ENCODE measurements at places on chromosomes 16 and 17. TPM values are rescaled to one million over a fixed set of nuclear protein-coding genes. Genes with fewer than 3 reads are reported as not detected.
A peak's percentile ranks its signal among the peaks of the same experiment; 100 is the strongest.

GRCh38 chr16:71526111-71526631 lies at the start of gene CHST4:
Gene CHST4, plus strand, starts transcription at chr16:71526426. Its CDS starts 10,252 bp downstream, at chr16:71536678.
- DNase-seq, result no peak

GRCh38 chr17:63496177-63496576 lies 19.3 kb downstream of the ACE start:
- no peak for DNase-seq

- DNase-seq, result peak; percentile 21
Observed at GRCh38 chr17:61157246-61157886, 242.3 kb upstream of the TBX2 start.

GRCh38 chr17:64497565-64498035 lies 746 bp upstream of the POLG2 start:
- DNase-seq, result no peak

- DNase-seq, result no peak
Observed at GRCh38 chr17:40041196-40041595, 13.0 kb downstream of the MED24 start.

GRCh38 chr16:83513008-83513755 lies 294.6 kb upstream of the HSBP1 start:
- peak; percentile 10 for DNase-seq

- peak; percentile 91 for DNase-seq
Observed at GRCh38 chr16:55494994-55495421, 13.9 kb upstream of the LPCAT2 start.

- no peak for DNase-seq
Observed at GRCh38 chr17:7589891-7590691, at the start of gene SOX15. Gene SOX15, minus strand, starts transcription at chr17:7590094. Its CDS starts 418 bp downstream, at chr17:7589676.

Gene FAM171A2
- total RNA-seq, result 7.0 TPM

GRCh38 chr17:40000161-40000560 lies 15.1 kb upstream of the CSF3 start:
- no peak for DNase-seq

GRCh38 chr17:74430385-74430705 lies 1.5 kb upstream of the GPRC5C start:
- DNase-seq, result no peak

DNA sequence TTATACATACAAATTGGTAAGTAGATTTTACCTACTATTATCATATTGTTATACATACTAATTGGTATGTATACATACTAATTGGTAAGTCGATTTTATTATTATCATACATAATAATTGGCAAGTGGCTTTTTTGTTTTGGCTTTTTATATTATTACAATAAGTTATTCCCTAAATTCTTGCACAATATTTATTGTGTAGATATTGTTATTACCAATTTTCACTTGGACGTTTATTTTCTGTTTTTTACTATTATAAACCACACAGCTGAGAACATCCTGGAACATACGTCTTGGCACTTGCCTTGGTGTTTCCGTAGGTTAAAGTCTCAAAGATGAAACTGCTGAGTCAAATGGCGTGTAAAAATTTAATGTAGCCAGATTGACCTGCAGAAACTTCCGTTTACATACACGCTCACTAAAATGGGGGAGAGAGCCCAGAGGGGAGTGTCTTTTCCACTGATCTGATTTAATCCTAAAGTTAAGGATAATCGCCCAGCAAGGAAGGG lies 18.9 kb downstream of the GNGT2 start:
- no peak for DNase-seq

- DNase-seq, result no peak
Observed at GRCh38 chr16:49638673-49639610, 217.0 kb downstream of the ZNF423 start.

GRCh38 chr16:8631373-8631772 lies 9.9 kb downstream of the METTL22 start:
- DNase-seq, result no peak

- peak; percentile 40 for DNase-seq
Observed at GRCh38 chr17:28570716-28571360, 486 bp downstream of the PIGS start.

DNA sequence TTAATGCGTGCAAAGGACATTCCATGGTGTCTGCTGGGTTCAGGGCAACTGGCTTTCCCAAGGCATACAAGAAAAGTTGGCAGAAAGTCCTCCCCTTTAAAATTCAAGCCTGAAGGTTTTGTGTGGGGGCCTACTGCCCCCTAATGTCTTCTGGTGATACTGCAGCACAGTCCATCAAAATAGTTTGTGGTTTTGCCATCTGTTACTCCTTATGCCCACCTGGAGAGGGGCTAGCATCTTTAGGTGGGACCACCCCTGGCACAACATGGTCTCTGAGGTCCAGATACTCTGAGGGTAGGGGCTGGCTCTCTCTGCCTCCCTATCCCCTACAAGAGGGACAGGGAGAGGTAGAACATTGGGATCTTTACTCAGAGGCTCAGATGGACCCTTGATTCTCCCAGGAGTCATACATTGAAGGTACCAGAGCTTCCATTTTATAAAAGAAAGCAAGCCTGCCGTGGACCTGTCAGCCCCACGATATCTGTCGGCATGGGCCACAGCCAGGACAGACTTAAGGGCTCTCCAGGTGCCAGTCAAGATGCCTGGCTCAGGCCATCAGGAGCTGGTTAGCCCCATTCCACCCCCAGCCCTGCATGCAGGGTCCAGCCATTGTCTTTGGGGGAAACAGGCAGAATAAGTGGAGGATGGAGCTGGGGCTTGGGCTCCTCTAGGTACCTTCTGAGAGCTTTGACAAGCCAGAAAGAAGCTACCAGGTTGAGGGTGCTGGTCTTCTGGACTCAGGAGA lies 6.3 kb downstream of the ESRP2 start:
- DNase-seq, result peak; percentile 73

DNA sequence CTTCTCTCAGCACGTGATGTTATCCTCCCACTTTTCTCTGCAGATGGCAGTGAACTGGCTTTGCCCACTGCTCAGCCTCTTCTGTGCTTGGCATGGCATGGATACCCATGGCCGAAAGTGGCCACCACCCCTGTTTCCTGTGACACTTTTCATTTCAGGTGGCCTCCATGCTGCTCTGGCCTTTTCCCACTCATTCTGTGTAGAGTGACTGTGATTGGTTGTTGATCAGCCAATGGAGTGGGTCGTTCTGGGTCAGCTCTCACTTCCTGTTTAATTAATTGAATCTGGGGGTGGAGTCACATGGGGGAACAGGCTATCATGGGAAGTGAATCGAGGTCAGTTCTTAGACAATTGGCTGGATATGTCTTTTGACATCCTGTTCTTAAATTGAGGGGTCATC lies 350.1 kb upstream of the EEF2KMT start:
- DNase-seq, result no peak

Gene CDH5
- 713 TPM for total RNA-seq

Gene SOX8
- 0.33 TPM for total RNA-seq

Data from dermis blood vessel endothelial cell (primary cell).